PC-9 (cell line): ENCODE measurements at places on chromosomes 11 and 22. TPM values are rescaled to one million over a fixed set of nuclear protein-coding genes. Genes with fewer than 3 reads are reported as not detected.

The FOSL1 gene
- 58.8 and 69.9 TPM in 2 replicates for total RNA-seq

The TMEM25 gene
- 14.1 and 21.2 TPM in 2 replicates for total RNA-seq

The HDAC10 gene
- 80.5 and 101 TPM in 2 replicates for total RNA-seq

The OR8G5 gene
- total RNA-seq, result not detected in 2 replicates

The SH3BP1 gene
- total RNA-seq, result 52.1 and 60.5 TPM in 2 replicates

The AIFM3 gene
- 6.9 and 7.4 TPM in 2 replicates for total RNA-seq

The IGLL1 gene
- not detected in 2 replicates for total RNA-seq

- DNase-seq, result no peak
These were observed 102.6 kb downstream of the SNX19 start for GRCh38 chr11:130813638-130814037.

- DNase-seq, result no peak
These were observed 344.1 kb downstream of the SOX6 start for GRCh38 chr11:16012125-16012751.

DNA sequence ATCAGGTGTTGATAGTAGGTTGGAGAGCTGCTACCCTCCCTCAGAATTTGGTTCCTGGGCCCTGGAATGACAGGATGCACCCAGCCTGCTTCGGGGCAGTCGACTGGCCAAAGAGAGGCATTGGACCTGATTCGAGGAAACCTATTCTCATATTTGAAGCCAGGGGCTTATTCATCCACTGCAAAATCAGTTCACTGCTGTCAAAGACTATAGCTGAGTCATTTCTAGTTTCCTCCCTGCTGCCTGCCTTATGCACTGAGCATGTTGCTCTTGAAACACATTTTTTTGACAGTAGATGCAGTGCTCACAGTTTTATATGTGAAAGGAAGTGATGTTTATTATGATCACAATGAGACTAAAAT is 565.4 kb downstream of the ETS1 start:
- DNase-seq, result no peak
